Left renal pelvis (tissue), 4 donors: ENCODE measurements at places on chromosomes 12 and 14.

DNA sequence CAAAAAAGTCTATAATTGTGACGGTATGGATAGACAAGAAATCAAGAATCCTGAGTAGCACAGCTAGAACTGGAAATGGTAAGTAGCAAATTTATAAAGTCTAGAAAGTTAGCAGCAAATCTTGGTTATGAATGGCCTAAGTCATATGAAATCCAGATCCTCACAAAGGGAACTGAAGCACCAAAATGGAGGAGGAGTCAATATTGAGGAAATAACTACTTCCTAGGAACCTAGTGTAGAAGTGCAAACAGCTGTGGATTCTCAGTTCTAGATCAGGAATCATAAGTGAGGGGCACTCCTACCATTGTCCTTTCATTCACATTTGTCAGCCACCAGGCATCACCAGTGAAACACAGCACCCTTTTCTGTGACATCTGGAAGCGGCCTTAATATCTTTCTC is 202.2 kb upstream of the DCN start:
- no peak for DNase-seq

DNA sequence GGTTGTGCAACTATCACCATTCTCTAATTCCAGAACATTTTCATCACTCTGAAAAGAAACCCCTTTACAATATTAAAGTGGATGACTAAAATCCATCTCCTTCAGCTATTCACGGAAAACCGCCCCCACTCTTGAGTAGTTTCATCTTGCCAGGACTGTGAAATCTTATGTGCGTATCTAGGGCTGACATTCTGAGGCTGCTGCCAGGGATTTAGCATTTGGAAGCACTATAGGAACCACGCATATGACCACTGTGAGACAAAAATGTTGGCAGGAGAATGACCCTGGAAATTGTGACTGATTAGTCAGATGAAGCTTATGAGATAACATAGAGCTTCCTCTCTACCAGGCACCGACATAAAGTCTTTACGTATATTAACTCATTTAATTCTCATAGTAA is 305.2 kb upstream of the PDE3A start:
- DNase-seq = no peak

- no peak for DNase-seq
Observed at GRCh38 chr12:67710582-67710981, 62.0 kb downstream of the DYRK2 start.

DNA sequence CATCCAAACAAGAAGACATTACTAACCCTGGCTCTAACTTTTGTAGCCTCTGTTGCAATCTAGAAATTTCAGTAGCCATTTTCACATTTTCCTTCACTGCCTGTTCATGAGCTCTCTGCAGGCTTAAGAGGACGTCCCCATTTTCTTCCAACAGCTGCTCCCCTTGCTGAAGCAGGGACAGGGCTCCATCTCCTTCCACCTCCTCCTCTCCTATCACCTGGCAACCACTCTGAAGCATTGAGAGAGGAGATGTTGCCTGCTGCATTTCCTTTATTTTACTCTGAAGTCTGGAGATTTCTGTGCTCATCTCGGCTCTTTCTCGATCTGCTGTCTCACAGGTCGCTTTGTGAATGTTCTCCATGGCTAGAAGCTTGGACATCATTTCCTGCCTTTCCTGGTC is 73.3 kb downstream of the NIN start:
- DNase-seq = no peak

- DNase-seq = no peak
Observed at GRCh38 chr12:120101617-120102016, 14.9 kb downstream of the RAB35 start.

GRCh38 chr12:122026706-122027333 is 5.1 kb downstream of the BCL7A start:
- DNase-seq = no peak

GRCh38 chr14:24734917-24735500 is 101.0 kb upstream of the GZMB start:
- DNase-seq = peak; percentile 34

DNA sequence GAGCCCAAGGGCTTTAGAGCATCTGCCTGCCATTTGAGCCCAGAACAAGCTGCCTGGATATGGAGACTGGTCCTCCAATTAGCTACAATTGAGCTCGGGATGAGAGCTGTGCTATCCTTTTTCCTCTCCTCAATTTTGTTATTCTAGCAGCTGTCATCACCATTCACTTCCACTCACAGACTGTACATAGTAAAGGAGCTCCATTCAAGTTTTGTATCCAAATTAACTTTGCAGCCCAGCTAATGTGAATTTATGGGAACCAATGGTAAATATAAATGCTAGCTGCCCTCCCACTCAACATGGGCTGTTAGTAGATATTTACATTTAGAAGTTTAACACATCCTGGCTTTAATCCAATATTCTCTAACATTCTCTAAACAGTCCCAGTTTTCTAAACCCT is 44.6 kb downstream of the BMP4 start:
- no peak for DNase-seq

GRCh38 chr14:65007202-65007601 is 20.5 kb downstream of the FNTB start:
- no peak for DNase-seq

DNA sequence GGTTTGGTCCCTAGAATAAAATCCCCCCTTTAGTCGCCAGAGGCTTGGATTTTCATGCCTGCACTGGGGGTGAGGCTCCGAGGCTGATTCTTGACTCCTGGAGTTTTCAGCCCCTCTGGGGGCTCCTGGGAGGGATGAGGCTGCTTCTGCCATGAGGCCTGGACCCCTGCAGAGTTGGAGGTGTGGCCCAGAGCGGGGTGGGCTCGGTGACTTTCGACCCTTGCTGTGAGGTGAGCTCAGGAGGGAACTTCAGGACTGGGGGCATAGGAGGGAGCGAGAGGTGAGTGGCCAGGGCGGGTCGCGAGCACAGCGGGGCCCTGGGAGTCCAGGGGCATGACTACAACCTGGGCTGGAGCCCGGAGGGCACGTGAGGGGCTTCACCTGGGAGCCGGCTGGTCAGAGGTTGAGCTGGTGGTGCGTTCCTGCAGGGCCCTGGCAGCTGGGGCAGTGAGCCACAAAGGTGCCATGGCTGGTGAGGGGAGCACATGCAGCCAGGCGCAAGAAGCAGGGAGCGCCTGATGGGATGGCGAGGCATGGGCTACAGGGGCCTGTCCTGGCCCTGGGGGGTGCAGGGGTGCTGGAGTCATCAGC is 168.2 kb downstream of the KIF26A start:
- no peak for DNase-seq

DNA sequence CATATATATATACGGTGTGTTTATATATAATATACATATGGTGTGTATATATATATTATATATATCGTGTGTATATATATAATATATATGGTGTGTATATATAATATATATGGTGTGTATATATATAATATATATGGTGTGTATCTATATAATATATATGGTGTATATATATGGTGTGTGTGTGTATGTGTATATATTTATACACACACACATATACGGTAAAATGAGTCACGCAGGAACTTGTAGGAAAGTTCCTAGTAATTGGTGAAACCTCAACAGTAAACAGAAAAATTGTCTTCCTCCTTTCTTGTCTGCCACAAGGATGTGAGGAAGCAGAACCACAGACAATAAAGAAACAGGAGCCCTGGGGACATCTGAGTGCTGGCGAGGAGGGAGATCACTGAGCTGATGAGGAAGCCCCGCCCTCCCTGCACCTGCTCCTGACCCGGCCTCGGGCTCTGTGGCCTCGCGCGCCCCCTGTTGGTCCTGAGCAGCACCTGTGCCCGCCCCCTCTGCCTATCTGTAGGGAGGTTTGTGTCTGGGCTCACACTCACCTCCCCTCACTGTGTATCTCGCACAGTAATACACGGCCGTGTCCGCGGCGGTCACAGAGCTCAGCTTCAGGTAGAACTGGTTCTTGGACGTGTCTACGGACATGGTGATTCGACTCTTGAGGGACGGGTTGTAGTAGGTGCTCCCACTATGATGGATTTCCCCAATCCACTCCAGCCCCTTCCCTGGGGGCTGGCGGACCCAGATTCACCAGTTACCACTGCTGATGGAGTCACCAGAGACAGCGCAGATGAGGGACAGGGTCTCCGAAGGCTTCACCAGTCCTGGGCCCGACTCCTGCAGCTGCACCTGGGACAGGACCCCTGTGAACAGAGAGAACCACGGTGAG is 1079.4 kb downstream of the TMEM121 start:
- no peak for DNase-seq

DNA sequence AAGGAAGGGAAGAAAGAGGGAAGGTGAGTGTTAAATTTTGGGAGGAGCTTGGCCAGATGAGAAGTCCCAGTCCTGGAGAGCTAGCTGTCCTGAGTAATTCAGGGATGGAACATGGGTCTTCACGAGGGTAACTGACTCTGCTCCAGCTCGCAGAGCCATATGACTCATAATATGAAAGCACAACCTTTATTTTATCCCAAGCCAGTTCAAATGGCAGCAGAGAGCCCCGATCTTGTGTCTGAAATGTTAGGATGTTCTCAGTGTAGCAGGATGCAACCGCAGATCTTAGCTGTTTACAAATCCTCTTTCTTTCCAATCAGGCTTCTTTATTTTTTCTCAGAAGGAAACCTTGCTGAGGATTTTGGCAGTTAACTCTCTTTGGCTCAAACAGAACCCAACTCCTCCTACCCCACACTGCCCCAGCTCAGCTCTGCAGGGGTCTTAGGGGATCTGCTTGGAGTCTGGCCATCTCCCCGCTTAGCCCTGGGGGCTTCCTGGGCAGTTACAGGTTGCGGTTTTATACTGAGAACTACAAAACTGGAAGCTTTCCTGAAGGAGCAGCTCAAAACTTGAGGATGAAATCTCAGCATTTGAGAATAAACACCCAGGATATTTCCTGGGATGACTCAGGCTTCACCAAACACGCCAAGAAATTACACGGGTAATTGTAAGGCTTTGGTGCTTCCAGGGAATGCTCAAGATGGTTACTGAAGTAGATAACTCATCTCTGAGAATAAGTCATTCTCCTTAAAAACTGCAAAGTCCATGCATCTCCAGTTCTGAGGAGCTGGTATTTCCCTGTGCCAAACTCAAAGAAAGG is 92.5 kb downstream of the VCPKMT start:
- DNase-seq = no peak

DNA sequence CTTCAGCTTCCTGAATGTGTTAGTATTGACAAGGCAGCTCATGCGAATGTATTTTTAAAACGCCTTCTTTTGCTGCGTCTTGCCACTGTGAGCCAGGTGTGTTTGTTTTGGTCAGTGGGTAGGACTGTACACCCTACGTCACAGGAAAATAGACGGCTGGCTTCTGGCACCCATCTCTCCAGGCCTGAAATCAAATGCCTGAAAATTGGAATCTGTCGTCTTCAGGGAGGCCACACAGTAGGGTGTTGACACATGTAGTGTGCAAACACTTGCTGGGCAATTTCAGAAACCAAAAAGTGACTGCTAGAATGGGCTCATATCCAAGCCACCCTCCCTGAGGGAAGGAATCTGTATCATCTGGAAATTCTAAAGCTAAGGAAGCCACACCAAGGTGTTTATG is 209.3 kb downstream of the TTC8 start:
- no peak for DNase-seq

GRCh38 chr12:87280356-87280755 is 748.8 kb downstream of the C12orf50 start:
- DNase-seq = no peak

GRCh38 chr12:19095756-19096480 is 33.6 kb upstream of the PLEKHA5 start:
- DNase-seq = no peak

- DNase-seq = no peak
Observed at GRCh38 chr14:22544881-22545420, 44.1 kb downstream of the DAD1 start.

DNA sequence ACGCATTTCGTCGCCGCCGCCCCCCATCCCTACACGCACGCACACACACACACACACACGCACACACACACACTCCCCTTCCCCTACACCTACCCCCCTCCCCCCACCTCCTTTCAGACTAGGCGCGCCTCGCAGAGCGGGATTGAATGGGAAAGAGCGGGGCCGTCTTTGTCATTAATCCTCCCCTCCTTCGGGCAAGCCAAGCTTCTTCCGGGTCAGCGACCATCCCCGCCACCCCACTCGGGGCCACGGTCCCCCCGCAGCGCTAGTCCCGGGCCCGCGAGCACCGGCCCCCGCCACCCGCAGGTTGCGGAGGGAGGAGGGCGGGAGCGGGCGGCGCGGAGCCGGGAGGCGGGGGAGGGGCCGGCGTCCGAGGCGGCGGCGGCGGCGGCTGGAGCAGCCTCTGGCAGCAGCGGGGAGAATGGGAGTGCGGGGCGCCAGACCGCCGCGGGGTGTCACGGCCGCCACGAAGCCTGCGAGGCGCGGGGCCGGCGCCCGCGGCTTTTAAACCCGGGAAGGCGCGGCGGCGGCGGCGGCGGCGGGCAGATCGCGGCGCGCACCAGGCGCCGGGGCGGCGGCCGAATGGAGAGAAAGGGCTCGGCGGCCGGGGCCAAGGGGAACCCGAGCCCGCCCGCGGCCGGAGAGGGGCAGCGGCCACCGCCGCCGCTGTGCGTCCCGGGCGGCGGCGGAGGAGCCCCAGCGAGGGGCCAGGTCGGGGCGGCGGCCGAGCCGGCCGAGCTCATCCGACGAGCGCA is at the start of gene TTC9:
Gene TTC9 (plus strand): TSS at position 369 of the 755 bp plus-strand sequence. CDS start 214 bp downstream, at position 583.
- no peak for DNase-seq

DNA sequence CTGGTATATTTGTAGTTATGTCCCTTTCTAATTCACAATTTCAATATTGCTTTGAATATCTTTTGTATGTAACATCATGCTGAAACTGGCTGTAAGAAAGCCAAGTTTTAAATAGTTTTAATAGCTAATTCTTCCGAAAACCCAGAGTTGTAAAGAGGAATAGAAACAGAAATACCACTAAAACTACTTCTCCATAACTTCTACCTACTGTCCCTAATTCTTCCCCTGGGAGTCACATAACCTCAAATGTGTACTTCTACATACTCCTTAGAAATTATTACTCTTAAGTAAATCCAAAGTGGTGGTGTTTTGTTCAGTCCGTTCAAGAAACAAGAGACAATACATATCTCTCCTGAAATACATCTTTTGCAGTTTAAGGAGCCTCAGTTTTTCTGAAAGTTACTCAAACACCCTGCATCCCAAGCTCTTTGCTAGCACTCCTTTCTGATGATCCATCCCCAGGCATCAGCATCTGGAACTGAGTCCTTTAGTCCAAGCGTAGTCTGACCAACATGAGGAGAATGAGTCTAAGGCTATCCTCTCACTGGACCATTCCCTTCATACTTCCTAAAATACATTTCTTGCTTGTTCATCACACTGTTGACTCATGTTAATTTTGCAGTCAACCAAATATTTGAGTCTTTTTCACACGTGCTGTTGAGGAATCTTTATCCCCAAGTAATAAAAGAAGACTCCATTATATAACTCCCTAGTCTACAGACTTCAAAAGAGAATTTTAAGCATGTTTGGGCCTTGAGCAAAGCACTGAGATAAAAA is 214.3 kb upstream of the NUDT4 start:
- DNase-seq = no peak

GRCh38 chr14:81341370-81341769 is 58.8 kb downstream of the STON2 start:
- DNase-seq = no peak
